ENCODE measurements at places on chromosomes 5 and 9. TPM values are rescaled to one million over a fixed set of nuclear protein-coding genes. Genes with fewer than 3 reads are reported as not detected.
A peak's percentile ranks its signal among the peaks of the same experiment; 100 is the strongest.

- DNase-seq = no peak
Observed at GRCh38 chr5:56664025-56664424, 151.3 kb upstream of the MAP3K1 start.

GRCh38 chr5:11357928-11358327 lies 546.3 kb downstream of the CTNND2 start:
- DNase-seq = no peak

GRCh38 chr9:124506931-124507879 lies at the start of gene NR5A1:
NR5A1 (minus strand) TSS chr9:124507399; CDS start chr9:124503395, 4,004 bp downstream.
- peak; percentile 46 for DNase-seq

DNA sequence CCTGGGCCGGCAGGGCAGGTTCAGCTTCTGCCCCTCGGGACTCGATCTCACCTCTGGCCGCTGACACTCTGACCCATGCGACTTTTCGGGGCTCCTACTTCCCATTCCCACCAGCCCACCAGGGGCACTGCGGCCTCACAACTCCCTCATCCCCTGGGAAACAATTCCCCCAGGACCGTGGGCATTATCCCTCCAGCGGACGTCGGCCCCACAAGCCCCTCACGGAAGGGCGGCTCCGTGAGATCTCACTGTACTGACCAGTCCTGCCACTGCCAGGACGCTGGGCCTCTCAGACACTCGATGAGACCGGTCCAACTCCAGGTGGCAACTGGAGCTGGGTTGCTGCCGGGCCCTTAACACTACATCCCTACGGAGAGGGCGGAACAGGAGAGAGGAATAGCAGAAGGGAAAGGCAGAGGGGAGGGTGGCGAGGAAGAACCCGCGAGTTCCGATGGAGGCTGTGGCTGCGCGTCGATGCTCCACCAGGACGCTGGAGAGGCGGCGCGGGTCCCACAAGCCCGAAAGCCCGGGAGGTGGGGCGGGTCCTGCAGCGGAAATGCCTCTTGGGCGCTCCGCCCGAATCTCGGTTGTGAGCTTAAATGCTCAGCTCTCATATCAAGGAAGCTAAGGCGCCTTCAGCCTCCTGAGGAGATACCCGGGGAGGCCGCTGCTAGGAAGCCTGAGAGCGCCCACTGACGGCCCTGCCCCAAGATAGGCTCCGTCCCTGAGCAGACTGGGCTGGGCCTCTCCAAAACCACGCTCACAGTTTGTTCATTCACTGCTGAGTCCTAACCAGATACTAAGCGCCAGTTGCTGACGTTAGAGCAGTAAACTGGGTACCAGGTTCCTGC lies 36.3 kb downstream of the VCP start:
- peak; percentile 65 for DNase-seq

DNA sequence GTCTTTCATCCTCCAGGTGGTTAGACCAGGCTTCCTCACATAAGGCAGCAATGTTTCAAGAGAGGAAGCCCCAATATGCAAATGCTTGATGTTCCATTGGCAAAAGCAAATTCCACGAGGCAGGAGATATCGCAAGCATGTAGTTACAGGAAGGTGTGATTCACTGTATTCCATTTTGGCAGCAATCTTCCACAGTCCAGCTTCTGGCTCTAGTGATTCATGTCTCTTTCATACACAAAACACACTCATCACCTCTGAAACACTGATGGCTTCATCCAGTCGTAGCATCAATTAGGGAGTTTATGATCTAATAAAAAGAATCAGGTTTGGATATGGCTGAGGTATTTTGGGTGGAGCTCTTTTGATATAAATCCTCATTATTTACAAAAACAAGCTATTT lies 552.2 kb upstream of the RIOK2 start:
- DNase-seq = no peak

DNA sequence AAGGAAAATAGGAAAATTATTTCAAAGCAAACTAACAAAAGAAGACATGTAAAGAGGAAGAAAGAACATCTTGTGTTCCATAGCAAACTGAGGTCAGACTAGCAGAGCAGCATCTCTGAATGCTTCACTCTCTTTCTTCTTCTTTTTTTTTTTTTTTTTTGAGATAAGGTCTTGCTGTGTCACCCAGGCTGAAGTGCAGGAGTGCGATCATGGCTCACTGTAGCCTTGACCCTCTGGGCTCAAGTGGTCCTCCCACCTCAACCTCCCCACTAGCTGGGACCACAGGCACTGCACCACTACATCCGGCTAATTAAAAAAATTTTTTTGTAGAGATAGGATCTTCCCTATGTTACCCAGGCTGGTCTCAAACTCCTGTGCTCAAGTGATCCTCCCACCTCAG lies 36.6 kb downstream of the MELK start:
- DNase-seq = no peak

DNA sequence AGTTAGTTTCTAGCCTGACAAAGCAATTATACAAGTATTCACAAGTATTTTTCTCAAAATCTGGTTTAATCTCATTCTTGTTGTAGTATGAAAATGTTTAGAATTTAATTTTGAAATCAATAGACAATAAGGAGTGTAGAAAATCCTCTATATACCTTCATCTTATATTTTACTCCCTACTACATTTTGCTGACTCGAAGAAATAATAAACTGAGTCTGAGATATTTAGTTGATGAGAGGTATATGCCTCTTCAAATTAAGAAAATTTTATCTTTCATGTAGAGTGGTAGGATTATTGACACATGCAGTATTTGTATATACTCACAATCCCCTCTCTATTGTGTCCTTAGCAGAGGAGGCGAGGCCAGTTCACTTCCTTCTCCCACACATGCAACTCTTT lies 477.7 kb downstream of the MAN2A1 start:
- no peak for DNase-seq

GRCh38 chr5:173567548-173567947 lies 48.9 kb downstream of the BOD1 start:
- no peak for DNase-seq

The TMEFF1 gene
- total RNA-seq = 1.5 TPM

The ACOT12 gene
- total RNA-seq = not detected

The FOXD4L6 gene
- not detected for total RNA-seq
